ENCODE measurements at places on chromosomes 12 and 14.

- DNase-seq, result no peak
These were observed 19.7 kb downstream of the SMUG1 start for GRCh38 chr12:54169036-54169435.

GRCh38 chr14:23423657-23424056 lies 11.8 kb downstream of the MYH7 start:
- DNase-seq, result no peak

GRCh38 chr12:108621161-108621560 lies 12.5 kb downstream of the SELPLG start:
- no peak for DNase-seq

GRCh38 chr12:113346353-113346752 lies 11.4 kb upstream of the SLC8B1 start:
- no peak for DNase-seq

DNA sequence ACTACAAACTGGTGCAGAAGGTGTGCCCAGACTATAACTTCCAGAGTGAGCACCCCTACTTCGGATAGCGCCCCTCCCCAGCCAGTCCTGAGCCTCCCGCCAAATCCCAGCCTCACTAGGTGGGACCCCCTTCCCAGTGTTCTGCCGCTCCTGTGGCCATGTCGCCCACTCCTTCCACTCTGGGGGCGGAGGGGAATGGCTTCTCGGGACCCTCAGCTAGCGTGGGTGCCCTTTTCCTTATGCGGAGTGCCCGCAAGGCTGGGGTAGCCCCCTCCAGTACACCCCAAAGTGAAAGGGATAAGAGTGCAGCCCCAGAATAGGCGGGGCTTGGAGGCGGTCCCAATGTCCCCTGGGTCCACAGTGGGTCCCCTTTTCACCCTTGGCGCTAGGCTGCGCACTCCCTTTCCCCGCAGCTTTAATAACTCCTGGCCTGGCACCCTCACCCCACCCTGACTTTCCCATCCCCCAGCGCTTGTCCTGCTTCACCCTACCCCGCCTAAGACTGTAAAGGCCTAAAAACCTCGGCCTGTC lies 3.8 kb upstream of the SHMT2 start:
- no peak for DNase-seq

- peak; percentile 82 for DNase-seq
These were observed 8.1 kb downstream of the LRRC43 start for GRCh38 chr12:122190842-122191668.
